ENCODE measurements at places on chromosomes 3 and 15.

DNA sequence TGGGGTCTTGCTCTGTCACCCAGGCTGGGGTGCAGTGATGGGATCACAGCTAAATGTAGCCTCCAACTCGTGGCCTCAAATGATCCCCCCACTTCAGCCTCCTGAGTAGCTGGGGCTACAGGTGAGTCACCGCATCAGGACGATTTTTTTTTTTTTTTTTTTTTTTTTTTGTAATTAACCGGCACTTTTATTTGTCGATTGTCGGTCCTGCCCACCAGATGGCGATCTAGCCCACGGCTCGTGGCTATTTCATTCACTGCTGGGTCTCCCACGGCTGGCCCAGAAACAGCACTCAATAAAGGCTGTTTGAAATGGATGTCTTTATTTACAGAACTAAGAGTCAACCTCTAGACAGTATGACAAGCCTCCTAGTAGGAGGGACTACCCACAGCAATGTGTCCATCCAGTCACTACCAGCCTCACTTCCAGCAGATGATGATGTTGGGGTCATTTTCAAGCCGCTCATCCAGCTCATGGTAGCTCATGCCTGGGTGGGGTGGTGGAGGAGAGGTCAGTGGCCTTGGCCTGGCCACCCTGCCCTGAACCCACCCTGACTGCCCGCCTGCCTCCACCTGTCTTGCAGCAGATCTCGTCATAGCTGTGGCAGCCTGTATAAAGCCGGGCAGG, 1.8 kb upstream of the ZMYND10 start:
- peak; percentile 79 for DNase-seq

DNA sequence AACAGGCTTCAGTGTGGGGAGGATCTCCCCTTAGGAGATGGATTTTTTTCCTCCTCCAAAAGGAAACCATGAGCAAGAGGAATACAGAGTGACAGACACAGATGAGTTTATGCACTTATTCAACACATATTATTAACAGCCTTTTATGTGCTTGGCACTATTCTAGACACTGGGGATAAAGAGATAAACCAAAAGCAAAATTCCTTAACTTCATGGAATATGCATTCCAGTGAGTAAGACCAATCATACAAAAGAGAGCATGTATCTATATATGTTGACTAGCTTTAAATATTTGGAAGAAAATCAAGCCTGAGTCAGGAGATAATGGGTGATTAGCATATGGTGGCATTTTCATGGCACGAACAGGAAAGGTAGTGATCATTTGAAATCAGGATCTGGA, 284.4 kb upstream of the RASGRP1 start:
- no peak for DNase-seq

DNA sequence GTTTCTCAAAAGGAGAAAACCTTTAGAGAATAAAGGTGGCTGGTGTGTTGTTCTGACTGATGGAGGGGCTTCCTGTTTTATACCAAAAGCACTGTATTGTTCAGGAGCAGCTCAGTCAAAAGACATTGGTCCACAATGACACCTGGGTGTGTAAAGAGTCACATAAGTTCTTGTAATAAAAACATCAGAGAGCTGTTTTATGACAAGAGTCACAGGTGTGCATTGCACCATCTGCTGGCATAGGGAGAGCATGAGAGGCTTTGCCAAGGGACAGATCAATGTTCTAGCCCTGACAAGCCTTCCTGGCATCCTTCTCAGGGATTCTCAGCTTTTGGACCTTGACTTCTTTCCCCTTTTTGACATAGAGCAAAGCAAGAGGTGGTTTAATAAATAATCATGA, 20.4 kb downstream of the ARPP21 start:
- no peak for DNase-seq

GRCh38 chr3:37579181-37579580, 282.5 kb upstream of the CTDSPL start:
- DNase-seq: no peak

DNA sequence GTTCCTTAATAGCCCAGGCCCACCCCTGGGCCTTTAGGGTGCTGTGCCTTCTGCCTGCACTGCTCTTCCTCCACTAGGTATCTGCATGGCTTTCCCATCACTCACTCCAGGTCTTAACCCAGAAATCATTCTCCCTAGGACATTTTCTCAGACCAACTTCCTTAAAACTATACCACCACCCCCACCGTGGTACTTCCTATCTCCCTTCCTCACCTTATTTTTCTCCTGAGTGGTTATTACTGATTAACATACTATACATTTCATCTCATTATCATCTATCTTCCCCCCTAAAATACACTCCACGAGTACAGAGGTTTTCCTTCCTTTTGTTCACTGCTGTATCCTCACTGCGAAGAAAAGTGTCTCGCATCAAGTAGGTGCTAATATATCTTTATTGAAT, 115.2 kb downstream of the ANO10 start:
- no peak for DNase-seq

- DNase-seq: no peak
Observed at GRCh38 chr3:65344444-65344843, 656.6 kb upstream of the ADAMTS9 start.

GRCh38 chr15:93088981-93089726, at the start of gene RGMA:
TSS of gene RGMA (minus strand) at chr15:93089211. CDS start at chr15:93088932, 279 bp downstream.
- no peak for DNase-seq

DNA sequence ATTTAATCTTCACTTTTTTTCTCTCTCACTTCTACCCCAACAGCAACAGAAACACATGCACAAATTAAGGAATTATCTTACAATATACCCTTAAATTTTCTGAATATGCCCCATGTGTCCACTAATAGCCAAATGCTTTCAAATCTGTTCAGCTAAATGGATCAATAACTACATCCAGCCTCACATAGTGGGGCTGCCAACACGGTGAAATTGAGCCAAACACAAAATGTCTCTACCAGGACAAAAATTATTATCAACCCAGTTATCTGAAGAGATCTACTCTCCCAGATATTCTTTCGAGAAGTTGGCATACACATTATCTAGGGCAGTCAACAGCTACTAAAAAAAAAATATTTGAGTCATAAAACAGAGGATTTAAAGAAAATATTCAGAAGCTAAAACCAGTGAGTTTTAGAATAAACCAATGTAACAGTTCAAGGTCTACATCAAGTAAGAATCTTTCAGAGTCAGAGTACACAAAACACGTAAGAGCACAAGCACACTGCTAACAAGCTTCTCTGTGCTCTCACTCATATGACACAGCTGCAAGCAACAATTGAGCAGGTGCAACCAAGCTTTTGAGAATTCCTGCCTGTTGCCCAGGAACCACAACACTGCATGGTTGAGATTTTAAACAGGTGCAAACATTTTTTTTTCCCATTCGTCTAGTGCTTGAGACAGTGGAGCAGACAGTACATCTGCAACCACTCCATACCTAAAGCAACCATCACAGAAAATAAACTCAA, 247.7 kb downstream of the ZBTB20 start:
- DNase-seq: no peak

GRCh38 chr3:151768393-151768930, 34.7 kb downstream of the AADACL2 start:
- DNase-seq: no peak

DNA sequence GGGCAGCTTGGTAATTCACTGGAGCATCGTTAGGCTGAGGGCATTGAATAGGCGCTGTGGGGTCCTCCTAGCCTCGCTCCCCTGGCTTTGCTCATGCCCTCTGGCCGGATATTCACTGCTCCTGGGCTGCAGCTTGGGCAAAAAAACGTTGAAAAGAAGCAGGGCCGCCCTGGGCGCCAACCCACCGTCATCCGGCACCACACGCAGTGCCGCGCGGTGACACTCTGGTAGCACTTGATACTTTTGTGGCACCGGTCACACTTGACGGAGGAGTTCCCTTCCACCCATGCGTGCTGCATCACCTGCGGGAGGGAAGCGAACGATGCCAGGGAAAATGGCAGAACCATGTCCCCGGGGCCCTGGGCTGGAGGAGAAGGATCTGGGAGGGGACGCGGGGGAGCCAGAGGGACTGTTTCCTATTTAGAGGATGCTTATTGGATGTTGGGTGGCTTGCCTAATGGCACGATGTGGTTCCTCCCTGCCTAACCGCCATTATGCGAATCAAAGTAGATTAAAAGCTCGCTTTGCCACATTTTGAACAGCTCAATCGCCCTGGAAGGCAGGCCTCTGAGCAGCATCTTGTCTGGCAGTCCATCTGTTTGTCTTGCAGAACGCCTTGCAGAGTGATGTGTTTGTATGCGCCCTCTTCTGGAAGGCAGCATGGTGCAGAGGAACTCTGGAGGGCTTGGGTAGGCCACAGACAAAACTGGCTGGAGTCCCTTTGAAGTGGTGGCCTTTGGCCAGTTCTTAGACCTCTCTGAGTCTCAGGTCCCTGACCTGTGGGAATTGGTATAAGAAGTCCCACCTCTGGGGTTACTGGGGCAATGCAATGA, 93.2 kb downstream of the DGKG start:
- DNase-seq: no peak

DNA sequence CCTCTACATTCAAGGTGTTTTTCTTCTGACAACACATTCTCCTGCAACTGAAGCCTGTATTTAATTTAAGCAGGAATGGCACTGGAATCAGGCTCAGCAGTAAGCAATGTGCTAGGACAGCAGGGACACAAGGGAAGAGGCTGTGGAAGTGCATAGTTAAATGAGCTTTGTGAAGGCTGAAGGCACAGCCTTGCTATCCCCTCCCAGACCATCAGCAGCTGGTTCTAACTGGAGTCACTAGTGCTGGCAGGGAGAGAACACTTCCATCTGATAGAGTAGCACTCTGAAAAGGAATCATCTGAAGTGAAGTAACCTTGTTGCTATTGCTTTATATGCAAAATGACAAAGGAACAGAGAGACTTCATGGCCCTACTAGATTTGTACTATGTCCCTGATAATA, 14.7 kb downstream of the UQCC5 start:
- no peak for DNase-seq

- peak; percentile 95 for DNase-seq
Observed at GRCh38 chr3:188389711-188390342, 235.9 kb downstream of the LPP start.

- DNase-seq: no peak
Observed at GRCh38 chr15:25065286-25065685, 110.5 kb downstream of the SNRPN start.

- no peak for DNase-seq
Observed at GRCh38 chr3:128152419-128153155, 694 bp upstream of the EEFSEC start.

DNA sequence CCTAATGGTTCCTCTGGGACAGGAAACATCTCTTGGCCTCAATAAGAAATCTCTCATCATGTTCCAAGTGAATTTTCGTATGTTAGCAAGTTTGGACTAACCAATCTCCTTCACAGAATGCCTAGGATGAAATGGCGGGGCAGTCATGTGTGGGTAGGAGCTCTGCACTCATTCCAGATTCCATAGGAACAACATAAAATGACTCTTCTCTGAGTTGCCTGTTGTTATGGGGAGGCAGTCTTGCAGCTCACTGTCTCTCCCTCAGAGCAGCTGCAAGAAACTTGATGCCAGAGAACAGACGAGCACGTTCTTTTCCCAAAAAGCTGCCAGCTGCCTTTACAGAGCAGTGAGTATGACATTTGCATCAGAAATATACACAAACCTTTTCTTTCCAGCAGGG, 34.1 kb downstream of the SPATA12 start:
- DNase-seq: no peak

- no peak for DNase-seq
Observed at GRCh38 chr3:149583921-149584635, 73.7 kb downstream of the WWTR1 start.

DNA sequence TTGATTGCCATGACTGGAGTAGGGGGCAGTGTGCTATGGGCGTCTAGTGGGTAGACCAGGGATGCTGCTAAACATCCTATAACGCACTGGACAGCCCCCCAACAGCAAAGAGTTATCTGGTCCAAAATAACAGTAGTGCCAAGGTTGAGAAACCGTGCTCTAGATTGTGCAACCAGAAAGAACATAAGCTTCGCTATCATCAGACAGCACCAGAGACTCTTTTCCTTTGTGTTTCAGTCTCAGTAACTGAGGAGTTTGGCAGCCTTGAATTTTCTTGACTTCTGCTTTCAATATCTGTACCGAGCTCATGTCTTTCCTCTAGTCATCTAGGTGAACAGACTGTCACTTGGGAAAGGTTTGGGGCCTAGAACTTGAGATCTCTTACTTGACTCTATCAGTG, 8.8 kb downstream of the ARID3B start:
- peak; percentile 19 for DNase-seq

DNA sequence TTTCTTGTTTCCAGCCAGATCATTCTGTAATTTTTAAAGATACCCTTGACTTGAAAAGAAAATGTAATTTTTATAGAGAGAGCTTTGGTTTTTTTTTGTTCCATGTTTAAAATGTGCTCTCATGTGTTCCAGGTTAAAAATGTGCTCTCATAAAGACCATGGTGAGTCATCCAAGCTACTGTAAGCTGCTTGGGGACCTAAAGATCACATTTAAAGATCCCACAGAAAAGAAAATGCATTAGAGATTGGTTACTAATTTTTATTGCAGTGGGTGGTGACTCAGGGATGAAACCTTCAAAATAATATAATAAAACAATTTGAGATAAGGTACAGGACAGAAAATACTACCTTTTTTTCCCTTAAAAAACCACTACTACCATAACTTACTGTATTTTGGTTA, 11.0 kb downstream of the TCF12 start:
- DNase-seq: no peak

GRCh38 chr15:89898614-89899294, 5.0 kb upstream of the AP3S2 start:
- DNase-seq: peak; percentile 37

- no peak for DNase-seq
Observed at GRCh38 chr15:93941697-93942096, 289.7 kb upstream of the MCTP2 start.

- DNase-seq: no peak
Observed at GRCh38 chr3:66297900-66298299, 77.1 kb downstream of the SLC25A26 start.
